ENCODE measurements at places on chromosomes 6 and 20.

GRCh38 chr6:13421425-13422059 lies 65.9 kb downstream of the GFOD1 start:
- DNase-seq = no peak

DNA sequence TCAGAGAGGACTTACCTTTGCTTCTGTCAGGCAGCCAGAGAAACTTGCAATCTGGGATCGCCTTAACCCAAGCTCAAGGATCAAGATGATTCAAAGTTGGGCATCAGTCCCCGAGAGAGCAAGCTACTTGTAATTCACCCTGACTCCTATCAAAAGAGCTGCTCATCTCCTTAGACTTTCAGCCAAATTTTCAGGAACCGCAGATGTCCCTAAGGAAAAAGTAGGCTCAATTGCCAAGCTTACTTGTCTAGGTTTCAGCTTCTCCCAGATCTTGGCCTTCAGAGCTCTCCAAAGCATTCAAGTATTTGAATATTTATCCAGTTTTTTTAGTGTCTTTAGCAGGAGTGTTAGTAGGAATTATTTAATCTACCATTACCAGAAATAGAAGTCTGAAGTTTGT lies 434.1 kb upstream of the MMS22L start:
- no peak for DNase-seq

DNA sequence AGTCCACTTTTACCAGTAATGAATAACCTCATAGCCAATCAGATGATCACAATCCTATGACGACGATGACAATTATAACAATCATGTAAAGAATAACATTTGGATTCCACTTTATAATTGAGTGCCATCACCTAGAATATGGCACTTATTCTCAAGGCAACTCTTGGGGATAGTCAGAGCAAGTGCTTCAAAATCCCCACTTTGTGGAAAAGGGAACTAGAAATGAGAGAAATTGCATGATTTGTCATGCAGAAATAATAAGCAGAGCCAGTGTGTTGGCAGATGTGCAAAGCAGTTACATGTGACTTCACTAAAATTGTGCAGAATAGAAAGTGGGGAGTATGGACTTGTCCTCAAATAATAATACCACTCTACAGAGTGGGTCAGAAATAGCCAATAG lies 41.3 kb downstream of the FRK start:
- no peak for DNase-seq

- no peak for DNase-seq
Measured at GRCh38 chr20:25503936-25504335, 81.4 kb downstream of the NINL start.

DNA sequence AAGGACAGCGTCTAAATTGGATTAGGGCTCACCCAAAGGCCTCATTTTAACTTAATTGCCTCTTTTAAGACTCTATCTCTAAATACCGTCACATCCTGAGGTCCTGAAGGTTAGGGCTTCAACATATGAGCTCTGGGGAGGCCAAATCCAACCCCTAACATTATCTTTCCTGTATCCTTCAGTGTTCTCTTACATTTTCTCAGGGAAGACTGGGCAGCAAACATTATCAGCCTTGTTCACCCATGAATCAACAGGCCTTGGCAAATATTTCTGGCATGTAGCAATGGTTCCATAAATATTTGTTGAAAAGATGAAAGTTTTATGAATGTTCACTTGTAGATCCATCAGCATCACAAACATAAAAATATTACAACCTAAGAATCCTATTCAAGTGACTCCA lies 24.6 kb upstream of the FOXF2 start:
- DNase-seq = no peak

- DNase-seq = no peak
Measured at GRCh38 chr20:52936351-52937340, 35.5 kb upstream of the TSHZ2 start.

DNA sequence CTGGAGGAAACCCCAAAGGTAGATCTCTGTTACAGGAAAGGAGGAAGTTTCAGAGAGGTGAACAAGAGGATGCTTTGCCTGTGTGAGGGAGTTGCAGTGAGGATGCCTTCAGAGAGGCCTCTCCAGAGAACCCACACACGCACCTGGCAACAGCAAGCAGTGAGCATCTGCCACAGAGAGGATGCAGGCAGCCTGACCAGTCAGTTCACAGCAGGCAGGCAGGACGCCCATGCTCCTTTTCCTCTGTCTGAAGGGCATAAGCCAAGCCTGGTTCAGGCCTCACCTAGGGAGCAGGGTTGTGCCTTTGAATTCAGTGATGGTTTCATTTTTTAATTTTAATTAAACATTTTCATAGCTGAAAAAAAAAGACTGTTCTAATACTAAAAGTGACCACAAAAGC lies 346.0 kb upstream of the MARCKS start:
- no peak for DNase-seq

- DNase-seq = no peak
Measured at GRCh38 chr6:110053395-110054240, 75.5 kb downstream of the GPR6 start.

- no peak for DNase-seq
Measured at GRCh38 chr20:50303573-50304500, 113.2 kb downstream of the CEBPB start.

- no peak for DNase-seq
Measured at GRCh38 chr6:79864001-79864400, 83.4 kb downstream of the ELOVL4 start.

- DNase-seq = no peak
Measured at GRCh38 chr6:26027491-26028211, 59.6 kb upstream of the HFE start.

DNA sequence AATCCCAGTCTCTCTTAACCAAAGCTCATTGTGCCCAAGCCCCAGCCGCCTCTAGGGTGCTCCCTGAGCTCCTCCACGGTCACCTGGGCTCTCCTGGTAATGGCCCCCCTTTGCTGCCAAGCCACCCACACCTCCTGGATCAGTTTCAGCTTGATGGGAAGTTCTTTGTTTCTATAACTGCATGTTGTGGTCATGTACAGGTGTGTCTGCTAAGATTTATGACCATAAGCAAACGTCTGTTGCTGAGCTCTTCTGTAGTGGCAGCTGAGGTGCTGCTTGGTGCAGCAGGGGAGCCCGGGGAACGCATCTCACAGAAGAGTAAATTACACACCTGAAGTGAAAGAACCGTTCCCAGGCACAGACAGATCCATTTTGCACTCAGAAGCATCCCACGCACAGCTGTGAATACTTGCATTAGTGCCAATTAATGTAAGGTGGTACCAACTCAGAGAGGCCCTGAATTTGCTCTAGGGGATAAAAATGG lies 194.6 kb upstream of the ARID1B start:
- no peak for DNase-seq

- DNase-seq = no peak
Measured at GRCh38 chr20:46150943-46151342, 32.8 kb downstream of the CD40 start.

DNA sequence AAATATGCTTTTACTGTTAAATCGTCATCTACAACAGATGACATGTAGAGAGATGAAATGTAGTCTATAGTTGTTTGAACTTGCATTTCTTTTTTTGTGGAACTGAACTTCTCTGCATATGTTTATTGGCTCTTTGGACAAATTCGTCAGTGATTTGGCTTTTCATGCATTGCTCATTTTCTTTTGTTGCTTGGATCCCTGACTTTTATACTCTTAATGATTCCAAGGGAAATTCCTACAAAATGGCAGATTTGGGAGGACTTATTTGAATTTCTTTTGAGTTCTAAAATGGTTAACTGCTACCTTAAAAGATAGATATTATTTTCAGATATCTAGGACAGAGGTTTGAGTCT lies 65.4 kb downstream of the UTRN start:
- DNase-seq = no peak

- no peak for DNase-seq
Measured at GRCh38 chr6:118186672-118187567, 279.9 kb downstream of the SLC35F1 start.

DNA sequence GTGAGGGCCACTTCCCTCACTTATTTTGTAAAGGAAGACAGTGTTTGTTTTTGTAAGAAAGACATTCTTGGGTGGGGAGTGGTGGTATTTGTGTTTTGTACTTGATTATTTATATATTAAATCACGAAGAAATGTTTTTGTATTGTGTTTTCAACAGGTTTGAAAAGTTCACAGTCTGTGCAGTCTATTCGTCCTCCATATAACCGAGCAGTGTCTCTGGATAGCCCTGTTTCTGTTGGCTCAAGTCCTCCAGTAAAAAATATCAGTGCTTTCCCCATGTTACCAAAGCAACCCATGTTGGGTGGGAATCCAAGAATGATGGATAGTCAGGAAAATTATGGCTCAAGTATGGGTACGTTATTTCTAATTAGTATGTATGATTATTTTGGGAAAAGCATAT lies 137.2 kb downstream of the NCOA3 start:
- no peak for DNase-seq

DNA sequence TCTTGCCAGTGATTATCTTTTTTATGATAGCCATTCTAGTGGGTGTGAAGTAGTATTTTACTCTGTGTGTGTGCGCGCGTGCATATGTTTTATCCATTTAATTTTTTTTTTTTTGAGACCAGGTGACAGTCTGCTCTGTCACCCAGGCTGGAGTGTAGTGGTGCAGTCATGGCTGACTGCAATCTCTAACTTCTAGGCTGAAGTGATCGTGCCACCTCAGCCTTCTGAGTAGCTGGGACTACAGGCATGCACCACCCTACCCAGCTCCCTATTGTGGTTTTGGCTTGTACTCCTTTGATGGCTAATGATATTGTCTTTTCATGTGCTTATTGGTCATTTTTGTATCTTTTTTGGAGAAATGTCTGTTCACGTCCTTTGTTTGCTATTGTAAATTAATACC lies 33.3 kb downstream of the ITCH start:
- no peak for DNase-seq

DNA sequence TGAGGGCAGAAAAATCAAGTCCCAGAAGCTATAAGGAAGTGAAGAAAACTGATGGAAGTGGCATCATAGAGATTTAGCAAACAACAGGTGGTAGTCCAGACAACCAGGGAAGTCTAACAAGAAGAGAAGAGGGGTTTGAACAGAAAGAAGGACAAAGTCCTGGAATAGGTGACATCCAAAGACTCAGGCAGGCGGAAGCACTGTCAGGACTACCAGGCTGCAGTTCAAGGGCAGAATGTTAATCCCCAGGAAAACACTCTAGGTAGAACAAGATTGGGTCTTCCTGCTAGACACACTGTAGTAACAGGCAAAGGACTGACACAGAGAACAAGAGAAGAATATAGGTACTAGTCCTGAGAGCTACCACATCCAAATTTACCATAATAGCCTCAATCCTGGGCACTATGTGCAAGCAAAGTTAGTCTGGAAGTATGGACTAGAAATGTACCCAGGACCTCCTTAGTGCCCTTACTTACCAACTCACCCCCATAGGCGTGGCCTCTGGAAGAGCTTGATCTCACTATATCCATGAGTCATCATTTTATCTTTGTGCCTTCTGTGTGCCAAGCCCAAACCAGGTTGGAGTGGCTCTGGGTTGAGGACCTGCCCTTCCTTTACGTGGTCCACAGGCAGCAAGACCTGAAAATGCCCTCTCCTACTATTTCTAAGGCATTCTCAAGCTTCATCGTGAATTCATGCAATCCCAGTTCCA lies 2.2 kb upstream of the EPB41L2 start:
- no peak for DNase-seq

- no peak for DNase-seq
Measured at GRCh38 chr6:168390749-168391420, 50.1 kb upstream of the SMOC2 start.

Data from stimulated activated CD8-positive, alpha-beta memory T cell treated with anti-CD3 and anti-CD28 coated beads, Interleukin-15, amount 100 ng/mL, for 4 hours (primary cell).